T-helper 17 cell (primary cell): ENCODE measurements at places on chromosomes 3 and 15.

DNA sequence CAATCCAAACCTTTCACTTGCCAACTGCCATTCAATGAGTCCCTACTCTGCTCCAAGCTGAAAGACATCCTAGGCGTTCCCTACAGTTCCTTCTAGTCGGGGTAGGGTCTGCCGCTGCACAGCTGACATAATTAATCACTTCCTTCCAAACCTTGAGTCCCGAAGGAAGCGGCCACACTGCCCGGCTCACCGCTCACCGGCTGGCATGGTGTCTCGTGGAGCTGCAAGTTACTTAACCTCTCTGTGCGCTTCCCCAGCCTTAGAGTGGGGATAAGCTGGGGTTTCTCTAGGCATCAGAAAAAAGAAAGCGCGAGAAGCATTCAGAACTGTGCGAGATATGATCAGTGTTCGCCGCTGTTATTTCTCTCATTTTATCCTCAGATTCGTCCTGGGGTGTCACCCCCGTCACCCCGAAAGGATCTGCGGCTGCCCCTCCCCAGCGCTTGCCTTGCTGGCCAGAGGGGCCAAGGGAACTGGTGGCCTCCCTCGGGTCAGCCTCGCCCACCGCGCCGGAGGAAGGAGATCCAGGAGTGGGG is 748 bp downstream of the MRPS25 start:
- DNase-seq: no peak

DNA sequence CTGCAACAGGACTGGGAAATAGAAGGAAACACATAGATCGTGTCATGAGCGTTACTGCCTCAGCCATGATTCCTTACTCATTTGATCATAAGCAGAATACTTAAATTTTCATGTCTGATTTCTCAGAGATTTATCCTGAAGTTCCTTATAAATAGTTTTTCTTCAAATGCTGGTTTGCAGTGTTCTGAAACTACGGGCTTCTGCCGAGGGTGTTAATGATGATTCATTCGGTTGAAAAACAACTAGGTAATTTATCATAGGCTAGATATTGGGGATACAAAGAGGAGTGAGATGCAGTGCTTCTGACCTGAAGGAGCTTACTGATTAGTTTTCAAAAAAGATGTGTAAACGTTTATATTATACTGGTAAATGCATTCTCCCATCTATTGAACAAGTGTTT is 428.9 kb downstream of the NLGN1 start:
- DNase-seq: no peak

- DNase-seq: no peak
These were observed 25.3 kb downstream of the PLXNA1 start for GRCh38 chr3:127008236-127008635.

DNA sequence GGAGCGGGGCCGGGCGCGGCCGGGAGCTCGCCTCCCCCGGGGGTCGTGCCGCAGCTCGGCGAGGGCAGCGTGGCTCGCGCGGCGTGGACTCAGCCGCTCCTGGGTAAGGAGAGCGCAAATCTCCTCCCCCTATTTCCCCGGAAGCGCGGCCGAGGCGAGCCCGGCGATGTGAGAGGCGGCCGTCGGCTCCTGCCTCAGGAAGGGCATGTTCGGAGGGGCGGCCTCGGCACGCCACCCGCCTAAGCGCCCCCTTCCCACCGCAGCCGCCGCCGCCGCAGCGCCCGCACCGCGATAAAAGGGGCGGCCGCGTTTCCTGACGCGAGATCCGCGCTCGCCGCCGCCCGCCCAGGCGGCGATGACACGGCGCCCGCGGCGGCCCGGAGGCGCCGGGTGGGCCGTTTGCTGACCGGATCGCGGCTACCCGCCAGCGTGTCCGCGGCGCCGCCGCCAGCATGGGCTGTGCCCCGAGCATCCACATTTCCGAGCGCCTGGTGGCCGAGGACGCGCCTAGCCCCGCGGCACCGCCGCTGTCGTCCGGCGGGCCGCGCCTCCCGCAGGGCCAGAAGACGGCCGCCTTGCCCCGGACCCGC is at the start of gene PDE8A:
TSS of gene PDE8A (plus strand) at position 146 of the 590 bp plus-strand sequence. CDS start at position 453, 307 bp downstream.
- peak; percentile 57 for DNase-seq

DNA sequence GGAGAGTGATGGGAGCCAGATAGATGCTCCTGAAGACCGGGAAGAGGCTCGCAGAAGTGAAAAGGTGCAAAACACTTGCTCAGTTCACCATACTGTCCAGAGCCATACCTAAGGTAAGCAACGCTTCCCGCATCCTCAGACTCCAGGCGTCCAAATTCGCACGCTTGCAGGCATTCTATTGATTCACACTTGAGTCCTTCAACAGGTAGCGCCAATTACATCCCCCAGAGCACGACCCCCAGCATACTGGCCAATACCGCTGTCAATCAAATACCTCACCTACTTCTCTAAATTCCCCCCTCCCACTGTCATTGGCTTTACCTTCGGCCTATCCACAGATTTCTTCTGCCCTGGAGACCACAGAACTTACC is 361 bp upstream of the STXBP5L start:
- no peak for DNase-seq

DNA sequence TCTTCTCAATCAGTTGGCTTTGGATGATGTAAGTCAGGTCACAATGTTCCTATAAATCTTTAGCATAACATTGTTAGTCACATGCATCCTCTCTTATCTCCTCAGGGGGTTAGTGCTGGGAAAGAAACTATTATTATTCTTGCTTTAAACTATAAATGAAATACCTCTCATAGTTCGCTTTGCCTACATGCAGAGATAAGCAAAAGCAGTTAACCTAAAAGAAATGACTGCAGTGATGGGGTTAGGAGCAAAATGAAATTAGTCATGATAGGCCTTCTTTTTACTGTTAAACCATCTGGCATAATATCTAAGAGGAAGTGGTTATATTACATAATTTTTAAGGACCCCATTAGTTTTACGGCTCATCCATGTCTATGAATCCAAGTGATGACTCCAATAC is 91.7 kb upstream of the IGSF10 start:
- DNase-seq: no peak

DNA sequence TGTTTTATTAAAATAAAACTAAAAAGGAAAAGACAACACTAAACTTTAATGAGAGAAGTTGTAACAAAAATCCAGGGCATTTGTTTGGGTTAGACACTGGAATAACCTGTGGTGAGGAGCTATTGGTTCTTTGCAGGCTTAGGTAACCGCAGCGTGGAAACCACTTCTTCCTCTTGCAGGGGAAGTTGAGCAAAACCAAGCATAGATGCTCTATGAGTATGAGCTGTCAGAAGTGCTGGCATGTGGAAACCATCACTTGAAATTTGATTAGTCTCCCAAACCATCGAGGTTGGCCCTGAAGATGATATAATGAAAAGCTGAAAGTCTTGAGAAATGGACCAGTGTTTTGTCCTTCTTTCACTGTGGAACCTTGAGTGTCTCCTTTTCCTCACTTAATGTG is 127.1 kb upstream of the RBMS3 start:
- DNase-seq: no peak

GRCh38 chr15:38992930-38993329 is 428.3 kb upstream of the RASGRP1 start:
- DNase-seq: no peak

DNA sequence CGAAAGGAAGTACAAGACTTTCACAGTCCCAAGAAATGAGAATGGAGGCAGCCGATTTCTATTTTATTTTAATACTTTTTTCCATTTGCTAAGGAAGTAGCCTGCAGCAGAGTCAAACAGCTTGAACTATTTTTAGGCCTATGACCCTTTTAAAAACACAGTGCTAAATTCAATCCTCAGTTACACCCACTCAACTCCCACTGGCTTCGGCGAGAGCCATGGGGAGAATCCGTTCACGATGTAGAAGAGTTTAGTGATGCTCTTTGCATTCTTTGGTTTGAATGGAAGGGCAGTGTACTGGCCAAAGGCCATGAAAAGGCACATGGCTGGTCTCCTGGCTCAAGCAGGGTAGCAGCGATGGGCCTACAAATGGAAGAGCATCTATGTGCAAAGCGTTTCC is 343.5 kb downstream of the FOXP1 start:
- DNase-seq: no peak

DNA sequence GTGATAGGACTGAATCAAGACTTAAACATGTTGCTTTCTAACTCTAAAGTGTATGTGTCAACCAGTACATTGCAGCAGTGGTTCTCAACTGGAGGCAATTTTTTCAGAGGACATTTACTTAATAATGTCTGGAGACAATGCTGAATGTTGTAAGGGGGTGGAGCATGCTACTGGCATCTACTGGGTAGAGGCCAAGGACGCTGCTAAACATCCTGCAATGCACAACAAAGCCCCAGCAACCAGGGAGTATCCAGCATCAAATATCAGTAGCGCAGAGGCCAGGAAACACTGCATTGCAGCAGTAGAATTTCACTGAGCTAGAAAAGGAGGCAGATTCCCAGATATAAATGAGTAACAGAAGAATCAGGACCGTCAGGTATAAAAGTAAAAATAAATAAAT is 79.8 kb upstream of the GRM7 start:
- DNase-seq: no peak
